ENCODE measurements at places on chromosomes 6 and 20.

DNA sequence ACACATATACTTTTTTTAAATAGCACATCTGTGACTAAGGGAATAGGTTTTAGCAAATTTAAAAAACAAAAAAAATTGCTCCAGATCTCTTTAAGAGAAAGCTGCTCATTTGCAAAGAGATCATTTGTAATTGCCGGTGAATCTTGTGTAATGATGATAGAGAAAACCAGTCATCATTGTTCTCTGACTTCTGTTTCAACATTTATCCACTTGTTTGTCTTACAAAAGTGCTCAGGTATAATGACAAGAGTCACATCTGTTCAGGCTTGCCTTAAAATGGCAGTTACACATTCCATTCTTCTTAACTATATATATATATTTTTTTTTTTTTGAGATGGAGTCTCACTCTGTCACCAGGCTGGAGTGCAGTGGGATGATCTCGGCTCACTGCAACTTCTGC lies 165.2 kb downstream of the AIG1 start:
- DNase-seq, result no peak

GRCh38 chr6:109865968-109866367 lies 112.1 kb upstream of the GPR6 start:
- no peak for DNase-seq

- no peak for DNase-seq
Measured at GRCh38 chr6:117506907-117507306, 24.4 kb downstream of the DCBLD1 start.

GRCh38 chr6:11245381-11246256 lies 13.2 kb upstream of the NEDD9 start:
- no peak for DNase-seq

DNA sequence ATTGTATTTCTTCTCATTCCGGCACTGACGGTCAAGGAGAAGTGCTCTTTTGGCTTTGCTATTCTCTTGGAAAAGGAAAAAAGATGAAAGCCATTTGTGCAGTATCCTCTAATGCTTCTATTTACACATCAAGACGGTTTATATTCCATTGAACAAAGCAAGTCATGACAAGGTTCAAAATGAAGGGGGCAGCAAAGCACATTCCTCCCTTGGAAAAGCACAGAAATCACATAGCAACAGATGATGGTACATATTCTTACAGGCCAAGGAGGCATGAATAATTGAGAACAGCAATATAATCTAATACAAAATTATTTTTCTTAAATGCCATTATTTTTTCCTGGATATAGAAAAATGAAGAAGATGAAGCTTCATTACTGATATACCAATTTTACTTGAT lies 508.2 kb upstream of the JAG1 start:
- no peak for DNase-seq

GRCh38 chr6:132919045-132919860 lies 104.9 kb downstream of the RPS12 start:
- no peak for DNase-seq

DNA sequence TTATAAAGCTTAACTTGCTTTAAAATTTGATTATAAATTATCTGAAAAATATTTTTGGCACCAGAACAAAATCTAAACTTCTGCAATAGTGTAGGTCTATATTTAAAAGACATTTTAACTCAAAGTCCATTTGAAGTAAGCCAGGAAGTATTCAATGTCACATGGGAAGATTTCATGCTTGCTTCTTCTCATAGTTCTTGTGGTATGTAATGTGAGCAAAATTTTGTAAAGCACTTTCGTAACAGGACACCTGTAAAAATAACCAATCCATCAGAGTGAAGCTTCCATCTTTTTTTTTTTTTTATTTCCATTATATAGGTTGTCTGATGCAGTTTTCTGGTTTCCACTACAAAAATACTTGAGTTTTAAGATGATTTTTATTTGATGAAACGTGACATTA lies 386.1 kb downstream of the LAMA2 start:
- no peak for DNase-seq

DNA sequence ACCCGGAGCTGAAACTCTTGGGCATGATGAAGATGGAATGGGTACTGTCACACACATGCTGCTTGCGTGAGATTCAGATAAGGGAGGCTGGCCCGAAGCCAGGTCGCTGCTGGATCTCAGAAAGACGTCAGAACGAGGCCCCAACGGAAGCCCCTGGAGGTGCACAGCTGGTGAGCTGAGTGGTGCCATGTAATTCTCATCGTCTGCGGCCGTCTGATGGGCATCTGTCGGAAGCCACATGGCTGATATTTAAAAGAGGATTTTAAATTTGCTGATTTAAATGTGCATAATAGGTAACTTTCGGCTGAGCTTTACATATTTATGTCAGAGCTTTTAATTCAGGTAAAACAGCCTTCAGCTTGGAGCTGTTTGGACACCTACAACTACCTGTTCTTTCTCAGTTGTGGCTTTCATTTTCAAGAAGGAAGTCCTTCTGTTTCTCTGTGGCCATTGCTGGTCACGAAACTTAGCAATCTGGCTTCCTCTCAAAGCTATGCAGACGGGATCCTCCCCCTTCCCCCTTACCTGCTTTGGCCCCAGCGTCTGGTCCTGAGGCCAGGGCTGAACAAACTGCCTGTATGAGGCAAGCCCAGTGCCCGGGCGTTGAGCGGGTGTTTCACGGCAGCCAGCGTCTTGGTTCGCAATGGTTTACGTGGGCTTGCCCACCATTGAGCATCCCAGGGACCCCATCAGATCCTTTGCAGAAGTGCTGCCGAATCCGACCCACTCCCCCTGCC lies 9.2 kb downstream of the SLCO4A1 start:
- no peak for DNase-seq

DNA sequence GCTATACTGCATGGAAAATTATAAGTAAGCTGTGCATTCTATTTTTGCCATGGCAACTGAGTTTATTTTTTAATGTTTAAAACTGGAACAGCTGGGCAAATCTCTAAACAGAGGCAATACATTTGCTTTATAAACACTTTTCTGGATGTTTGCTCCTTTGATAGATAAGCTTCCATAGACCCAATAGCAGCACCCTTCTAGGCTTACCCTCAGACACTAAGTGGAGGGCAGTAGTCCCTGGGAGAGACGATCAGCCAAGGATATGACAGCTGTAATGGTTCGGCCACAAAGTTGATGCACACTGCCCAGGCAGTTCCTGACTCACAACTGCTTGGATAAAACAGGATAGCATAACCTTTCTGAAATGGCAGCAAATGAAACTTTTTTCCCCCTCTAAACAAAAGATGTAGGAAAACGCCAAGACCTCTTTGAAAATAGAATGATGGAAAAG lies 8.5 kb upstream of the MRPS10 start:
- no peak for DNase-seq

GRCh38 chr6:110629153-110629552 lies 152.7 kb upstream of the SLC22A16 start:
- no peak for DNase-seq

- no peak for DNase-seq
Measured at GRCh38 chr6:118621799-118622470, 29.5 kb downstream of the CEP85L start.

DNA sequence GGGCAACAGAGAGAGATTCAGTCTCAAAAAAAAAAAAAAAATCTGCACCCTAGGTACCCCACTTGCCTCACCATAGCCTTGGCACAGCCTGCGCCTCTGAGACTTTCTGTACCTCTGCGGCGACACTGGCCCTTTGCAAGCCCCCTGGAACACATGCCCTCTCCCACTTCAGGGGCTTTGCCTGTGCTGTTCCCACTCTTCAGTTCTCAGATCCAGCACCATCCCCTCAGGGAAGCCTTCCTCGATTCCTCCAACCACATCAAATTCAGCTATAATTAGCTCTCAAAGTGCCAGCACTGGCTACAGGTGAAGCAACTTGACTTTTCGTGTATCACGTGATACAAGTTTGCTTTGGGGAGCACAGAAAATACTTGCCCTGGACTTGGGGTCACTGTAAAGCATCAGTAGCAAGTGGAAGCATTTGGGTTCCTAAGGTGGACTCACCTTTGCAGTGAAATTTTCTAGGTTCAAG lies 2.1 kb upstream of the UBE2V1 start:
- no peak for DNase-seq

DNA sequence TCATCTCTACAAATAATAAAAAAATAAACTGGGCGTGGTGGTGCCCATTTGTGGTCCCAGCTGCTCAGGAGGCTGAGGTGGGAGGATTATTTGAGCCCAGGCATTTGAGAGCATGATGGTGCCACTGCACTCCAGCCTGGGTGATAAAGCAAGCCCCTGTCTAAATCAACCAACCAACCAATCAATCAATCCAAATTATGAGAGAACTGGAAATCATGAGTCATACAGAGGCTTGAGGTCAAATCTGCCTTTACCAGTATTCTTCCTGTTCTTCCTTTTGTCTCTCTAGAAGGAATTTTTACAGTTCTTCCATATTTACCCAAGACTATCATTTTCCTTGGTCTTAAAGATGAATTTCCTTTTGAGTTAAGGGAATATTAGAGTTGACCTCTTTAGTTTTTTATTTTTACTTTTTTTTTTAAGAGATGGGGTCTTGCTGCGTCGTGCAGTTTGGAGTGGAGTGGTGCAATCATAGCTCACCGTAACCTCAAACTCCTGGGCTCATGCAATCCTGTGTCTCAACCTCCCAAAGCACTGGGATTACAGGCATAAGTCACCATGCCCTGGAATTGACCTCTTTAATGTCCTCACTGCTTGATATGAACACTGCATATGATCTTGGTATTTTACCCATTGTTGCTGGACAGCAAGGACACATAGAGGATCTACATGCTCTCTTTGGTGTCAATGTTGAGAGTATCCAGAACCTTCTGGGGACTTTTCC lies 44.1 kb upstream of the TXNDC5 start:
- no peak for DNase-seq

DNA sequence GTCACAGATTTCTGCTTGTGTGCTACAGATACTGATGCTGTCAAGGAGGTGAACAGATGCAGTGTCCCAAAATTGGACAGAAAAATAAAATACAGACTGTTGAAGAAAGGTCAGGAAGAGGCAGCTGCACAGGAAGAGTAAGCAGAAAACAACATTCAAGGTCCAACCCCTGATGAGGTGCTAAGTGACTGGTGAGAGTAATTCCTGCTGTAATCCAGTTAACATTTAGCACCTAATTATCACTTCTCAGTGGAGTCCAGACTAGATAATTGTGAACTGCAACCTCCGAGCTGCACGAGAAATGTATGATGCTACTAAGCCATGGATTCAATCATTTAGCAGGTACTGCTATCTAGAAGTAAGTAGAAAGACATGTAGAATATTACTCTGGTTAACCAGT lies 36.3 kb upstream of the NRSN1 start:
- no peak for DNase-seq

- no peak for DNase-seq
Measured at GRCh38 chr6:1636971-1637871, 27.5 kb downstream of the FOXC1 start.

GRCh38 chr20:57306747-57307146 lies 22.9 kb upstream of the SPO11 start:
- no peak for DNase-seq

DNA sequence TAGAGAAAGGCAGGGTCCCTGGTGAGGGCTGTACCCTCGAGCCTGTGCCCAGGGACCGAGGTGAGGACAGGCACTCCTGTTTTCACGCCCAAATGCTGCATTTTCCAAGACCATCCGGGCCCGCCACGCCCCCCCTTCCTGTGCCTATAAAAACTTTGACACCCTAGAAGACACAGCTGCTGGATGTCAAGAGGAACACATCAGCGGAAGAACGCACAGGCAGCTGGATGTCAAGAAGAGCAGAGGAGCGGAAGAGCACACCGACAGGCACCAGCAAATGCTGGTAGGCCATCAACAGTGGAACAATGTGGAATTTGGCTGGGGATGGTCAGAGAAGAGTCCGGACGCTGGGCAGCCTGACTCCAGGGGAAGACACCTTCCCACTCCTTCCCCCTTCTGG lies 56.1 kb downstream of the TXLNB start:
- no peak for DNase-seq

DNA sequence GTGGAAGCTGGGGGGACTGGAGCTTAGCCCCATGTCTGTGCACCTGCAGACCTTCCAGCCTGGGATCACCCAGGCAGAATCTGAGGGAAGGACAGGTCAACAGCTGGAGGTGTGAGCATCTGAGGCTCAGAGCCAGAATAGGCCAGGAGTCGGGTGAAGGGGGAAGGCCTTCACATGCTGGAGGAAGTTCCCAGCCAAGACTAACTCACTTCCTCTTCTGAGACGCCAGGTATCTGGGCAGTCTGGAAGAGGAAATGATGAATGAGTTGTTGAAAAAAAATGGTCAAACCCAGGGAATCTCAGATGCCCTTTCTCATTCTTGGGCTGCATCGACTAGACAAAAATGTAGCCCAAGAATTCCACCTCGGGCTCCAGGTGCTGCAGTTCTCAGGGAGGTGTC lies 73.6 kb upstream of the TIAM2 start:
- no peak for DNase-seq

DNA sequence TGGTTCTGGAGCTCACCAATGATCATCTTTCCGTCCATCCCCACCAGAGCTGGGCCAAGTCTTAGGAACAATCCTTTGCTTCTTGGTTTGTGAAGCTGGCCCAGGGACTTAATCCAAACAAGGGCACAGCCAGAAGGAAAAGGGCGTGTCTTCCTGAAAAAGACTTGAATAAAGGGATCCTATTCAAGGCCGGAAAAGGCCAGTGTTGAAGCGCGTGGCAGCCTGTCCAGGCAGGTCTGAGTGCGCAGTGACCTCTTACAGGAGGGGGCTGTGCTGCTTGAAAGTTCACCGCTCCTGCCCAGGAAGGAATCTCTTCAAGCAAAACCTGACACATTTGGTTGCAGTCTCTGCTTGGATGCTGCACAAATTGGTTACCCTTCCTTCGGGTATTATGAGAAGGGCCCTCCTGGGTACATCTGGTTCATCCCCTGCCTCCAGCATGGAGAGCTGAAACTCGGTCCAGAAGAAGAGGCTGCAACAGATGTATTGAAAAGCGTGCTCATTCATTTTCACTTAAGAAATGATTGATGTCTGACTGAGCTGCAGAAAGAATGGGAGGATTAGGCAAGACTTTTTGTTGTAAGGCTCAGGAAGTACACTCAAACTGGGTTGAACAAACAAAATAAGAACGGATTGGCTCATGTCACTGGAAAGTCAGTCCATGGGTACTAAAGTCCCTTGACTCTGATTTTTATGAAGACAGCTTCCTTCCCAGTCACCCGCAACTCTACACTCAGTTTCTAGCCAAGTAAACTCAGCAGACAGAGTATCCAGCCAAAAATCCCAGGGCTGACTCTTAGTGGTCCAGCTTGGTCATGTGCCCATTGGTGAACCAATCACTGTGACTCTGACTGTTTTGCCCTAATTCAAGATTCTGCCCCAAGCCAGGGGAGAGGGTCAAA lies 136.3 kb downstream of the TFAP2C start:
- DNase-seq, result no peak

- no peak for DNase-seq
Measured at GRCh38 chr6:160131636-160132296, 10.2 kb downstream of the SLC22A1 start.

All from neuronal stem cell (in vitro differentiated cells).